D721Med (cell line): ENCODE measurements at places on chromosomes 7 and 10.

DNA sequence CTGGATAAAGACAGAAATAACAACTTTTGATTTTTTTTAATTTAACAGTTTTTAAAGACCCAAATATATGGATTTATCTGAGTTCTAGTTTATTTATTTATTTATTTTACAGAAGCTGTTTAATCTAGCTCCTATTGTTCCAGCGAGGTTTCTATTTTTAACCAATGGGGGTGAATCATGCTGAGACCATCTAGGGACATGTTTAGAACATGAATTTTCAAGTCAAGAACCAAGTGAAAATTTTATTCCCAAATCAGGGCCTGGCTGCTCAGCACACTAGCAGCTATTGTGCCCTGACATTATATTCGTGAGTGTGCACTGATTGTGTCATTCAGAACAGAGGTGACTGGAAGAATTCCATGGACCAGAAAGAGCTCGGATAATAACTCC, 24.6 kb upstream of the MPP7 start:
- DNase-seq, result no peak

DNA sequence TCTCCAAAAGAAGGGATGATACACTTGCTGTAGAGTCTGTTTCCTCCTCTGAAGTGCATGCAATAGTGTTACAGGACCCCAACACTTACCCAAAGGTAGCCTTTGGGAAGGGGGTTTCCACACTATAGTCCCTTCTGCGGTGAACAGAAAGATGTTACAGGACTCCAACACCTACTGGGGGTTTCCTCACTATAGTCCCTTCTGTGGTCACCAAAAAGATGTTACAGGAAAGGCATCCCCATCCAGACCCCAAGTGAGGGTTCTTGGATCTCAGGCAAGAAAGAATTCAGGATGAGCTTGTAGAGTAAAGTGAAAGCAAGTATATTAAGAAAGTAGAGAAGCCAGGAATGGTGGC, 69.2 kb upstream of the PIK3CG start:
- DNase-seq, result no peak

DNA sequence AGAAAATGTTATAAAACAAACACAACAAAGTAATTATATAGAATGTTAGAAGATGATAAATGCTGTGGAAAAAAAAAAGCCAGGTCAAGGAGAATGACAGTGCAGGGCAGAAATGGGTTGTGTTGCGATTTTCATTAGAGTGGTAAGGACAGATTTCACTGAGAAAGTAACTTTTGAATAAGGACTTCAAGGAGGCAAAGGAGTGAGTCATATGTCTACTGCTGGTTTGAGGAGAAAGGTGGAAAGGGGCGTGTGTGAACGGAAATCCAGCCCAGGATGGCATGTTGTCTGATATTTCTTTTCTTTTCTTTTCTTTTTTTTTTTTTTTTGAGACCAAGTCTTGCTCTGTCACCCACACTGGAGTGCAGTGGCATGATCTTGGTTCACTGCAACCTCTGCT, 12.3 kb upstream of the DLD start:
- no peak for DNase-seq

- no peak for DNase-seq
Measured at GRCh38 chr10:103558911-103559310, 65.4 kb downstream of the NEURL1 start.

- DNase-seq, result no peak
Measured at GRCh38 chr7:129786825-129787563, 165.8 kb downstream of the UBE2H start.

DNA sequence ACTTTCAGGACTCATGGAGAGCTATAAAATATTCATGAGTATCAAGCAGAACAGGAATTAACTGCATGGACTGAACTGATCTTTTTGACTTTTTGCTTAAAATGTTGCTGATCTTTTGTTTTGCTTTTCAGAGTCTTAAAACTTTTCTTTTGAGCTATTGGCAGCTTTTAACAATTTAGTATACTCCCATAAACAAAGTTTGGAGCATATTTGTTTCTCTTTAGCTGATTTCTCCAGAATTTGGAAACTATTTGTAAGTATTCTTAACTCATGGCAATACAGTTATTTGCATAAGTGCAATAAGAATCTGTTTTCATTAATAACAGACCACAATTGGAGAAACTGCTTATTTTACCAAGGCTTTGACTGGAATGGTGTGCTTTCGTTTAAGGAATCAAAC, 73.4 kb upstream of the C1GALT1 start:
- DNase-seq, result no peak

GRCh38 chr7:26293569-26294308, 2.1 kb downstream of the SNX10 start:
- DNase-seq, result no peak

GRCh38 chr10:102247734-102248133, 2.4 kb downstream of the GBF1 start:
- DNase-seq, result no peak

DNA sequence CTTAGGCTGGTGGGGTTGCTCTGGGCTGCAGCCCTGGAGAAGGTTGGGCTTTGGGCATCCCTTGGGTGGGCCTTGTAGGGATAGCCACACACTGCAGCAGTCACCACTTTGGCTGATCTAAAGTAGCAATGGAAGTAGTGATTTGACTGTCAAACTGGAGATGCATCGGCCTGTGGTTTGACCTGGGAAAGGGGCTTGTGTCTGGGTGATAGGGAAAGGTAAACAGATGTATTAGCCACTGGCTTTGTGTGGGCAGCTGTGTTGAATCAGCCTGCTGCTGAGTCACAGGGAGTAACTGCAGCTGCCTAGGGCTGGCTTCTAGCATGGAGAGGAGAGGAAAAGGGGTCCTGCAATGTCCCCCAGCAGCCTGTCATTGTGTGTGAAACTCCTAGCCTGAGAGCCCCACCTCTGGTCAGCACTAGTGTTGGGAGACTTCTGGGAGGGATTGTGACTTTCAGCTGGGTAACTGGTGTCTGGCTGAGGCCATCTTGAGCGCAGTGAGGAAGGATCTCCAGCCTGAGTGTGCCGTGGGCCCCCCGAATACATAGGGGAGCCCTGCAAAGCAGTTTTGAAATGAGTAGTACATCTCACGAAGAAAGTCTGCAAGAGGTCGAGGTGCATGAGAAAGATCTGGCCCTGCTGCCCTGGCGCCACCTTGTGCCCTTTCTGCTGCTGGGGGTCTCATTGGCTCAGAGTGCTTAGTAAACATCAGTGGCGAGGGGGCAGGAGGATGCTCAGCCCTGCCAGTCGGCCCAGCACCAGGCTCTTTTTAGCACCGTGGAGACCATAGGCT, 117.3 kb downstream of the FANK1 start:
- DNase-seq, result no peak
